ENCODE measurements at places on chromosomes 4 and X.

DNA sequence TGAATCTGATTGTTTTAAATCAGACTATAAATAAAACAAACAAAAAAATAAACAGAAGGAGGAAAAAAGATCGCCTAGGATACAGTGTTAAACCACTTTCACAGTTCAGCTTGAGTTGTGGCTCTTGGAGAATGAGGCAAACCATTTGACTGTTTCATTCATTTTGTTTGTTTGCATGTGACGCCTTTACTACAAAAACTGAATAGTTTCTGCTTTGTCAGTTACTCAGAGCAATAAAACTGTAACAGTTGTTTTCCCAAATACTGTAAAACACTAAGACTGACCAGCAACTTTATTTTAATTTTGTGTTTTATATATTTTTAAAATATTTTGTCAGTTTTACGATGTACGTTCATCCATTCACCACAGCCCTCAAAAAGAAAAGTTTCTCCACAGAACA is 214.5 kb downstream of the FBXW7 start:
- DNase-seq: no peak

- no peak for DNase-seq
Observed at GRCh38 chrX:154981116-154981411, 41.5 kb downstream of the F8 start.

DNA sequence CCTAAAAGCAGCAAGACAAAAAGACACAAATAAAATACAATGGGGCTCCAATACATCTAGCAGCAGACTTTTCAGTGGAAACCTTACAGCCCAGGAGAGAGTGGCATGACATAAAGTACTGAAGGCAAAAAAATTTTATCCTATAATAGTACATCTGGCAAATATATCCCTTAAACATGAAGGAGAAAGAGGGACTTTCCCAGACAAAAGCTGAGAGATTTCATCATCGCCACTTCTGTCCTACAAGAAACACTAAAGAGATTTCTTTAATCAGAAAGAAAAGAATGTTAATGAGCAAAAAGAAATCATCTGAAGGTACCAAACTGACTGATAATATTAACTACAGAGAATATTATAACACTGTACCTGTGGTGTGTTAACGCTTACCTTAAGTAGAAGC is 86.4 kb downstream of the ANKRD17 start:
- peak; percentile 1 for DNase-seq

- DNase-seq: no peak
Observed at GRCh38 chr4:90127706-90128345, 632 bp downstream of the CCSER1 start.

DNA sequence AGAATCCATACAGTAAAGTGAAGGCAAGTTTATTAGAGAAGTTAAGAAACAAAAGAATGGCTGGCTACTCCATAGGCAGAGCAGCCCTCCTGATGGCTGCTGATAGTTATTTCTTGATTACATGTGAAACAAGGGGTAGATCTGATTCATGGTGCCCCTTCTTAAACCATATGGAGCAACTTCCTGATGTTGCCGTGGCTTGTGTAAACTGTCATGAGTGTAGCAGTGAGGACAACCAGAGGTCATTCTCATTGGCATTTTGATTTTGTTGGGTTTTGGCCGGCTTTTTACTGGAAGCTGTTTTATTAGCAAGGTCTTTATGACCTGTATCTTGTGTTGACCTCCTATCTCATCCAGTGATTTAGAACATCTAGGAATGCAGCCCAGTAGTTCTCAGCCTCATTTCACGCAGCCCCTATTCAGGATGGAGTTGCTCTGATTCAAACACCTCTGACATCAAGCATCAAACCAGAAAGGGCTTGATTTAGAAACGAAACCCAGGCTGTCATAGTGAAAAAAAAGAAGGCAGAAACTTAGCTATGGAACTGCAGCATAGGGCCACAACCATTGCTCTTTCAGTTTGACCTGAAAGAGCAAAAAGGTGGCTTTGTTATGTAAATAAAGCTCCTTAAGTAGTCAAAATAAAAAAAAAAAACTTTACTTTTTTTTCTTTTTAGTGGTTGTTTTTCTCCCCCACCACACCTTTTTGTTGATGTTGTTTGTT is 37.8 kb downstream of the SPCS3 start:
- DNase-seq: peak; percentile 26

- DNase-seq: no peak
Observed at GRCh38 chr4:12137575-12137974, 708.9 kb upstream of the HS3ST1 start.

GRCh38 chrX:44507292-44507691 is 35.4 kb downstream of the FUNDC1 start:
- DNase-seq: no peak

DNA sequence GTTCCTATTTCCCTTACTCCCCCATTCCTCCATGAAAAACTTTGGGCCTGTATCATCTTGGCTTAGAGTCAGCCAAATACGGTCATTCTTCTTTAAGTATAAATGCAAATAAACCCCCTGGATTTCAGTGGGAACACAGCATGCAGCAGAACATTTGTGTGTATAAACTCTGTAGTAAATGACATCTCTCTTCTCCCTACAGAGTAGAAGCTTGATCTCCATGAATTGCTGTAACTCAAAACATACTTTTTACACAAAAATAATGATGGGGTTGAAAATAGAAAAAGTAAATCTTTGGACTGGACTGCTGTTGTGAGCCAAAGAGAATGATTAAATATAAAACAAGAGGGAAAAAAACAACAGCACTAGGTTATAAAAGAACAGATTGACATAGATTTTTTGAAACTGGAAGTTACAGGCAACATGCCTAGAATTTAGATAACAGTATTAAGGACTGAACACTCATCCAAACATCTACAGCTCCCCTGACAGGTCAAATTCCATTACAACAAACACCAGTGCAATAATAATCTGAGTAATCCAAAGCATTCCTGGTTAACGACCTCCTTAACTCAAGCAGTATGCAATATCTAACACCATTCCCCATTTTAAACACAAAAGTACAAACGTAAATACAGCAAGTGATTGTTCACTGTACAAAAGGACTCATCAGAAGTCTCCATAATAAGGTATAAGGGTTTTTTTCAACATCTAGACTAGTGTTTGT is 30.7 kb downstream of the TSPAN5 start:
- peak; percentile 76 for DNase-seq

DNA sequence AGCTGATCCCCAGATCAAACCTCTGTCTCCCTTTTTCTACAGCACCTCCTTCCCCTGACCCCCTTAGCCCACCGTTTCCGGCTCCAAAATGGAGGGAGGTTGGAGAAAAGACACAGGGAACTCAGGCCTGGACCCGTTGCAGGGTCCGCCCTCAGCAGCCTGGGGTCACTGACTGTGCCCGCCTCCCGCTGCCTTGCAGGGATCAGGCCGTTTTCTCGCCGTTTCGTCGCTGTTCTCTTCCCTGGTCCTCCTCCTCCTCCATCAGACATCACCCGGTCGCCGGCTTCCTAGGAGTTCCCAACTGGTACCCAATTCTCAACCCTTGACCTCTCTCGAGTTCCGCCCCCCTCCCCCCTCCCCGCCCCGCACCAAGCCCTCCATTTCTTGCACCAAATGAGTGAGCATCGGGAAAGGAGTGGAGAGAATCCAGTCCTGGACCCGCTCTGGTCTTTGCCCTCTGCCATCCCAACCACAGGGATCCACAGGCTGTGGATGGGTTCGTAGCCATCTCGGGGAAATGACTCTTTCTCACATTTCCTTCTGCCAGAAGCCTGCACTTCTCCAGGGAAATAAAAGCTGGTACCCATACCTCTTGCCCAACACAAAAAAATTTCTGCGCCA is 493 bp downstream of the TCEAL5 start:
- DNase-seq: no peak

DNA sequence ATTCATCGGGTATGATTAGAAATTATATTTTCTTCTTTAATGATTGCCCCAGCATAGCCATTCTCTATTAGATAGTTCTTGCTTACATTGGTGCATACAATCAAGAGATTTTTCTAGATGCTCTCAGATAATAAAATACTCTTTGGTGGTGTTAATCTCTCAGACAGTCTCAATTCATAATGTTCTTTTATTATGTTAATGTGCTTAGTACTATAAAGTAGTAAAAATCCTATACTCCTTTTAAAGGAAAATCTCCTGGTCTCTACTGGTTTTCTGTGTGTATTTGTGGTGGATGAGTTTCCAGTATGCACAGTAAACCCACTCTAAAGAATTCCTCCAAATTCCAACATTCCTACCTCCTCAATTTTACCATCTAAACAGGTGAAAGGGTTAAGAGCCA is 203.5 kb downstream of the FAT4 start:
- DNase-seq: no peak

GRCh38 chr4:163243297-163243981 is 76.7 kb upstream of the NAF1 start:
- DNase-seq: no peak

DNA sequence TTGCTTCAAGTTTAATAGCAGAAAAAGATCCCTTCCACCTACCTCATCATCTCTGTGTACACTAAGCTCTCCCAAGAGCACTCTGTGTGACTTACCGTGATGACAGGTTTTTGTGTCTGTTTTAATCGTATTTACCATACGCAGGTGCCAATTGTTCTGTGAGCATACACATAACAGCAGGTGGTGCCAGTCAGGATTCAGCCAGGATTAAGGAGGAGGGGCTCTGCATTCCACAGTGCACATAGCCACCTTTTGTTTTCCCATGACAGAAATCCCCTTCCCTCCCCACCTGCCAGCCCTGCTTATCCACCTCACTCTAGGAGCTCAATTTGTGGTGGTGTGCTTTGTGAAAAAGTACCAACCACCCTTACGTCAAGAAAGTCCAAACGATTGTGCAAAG is 14.8 kb downstream of the ANK2 start:
- no peak for DNase-seq

Data from AG10803 (cell line).